ENCODE measurements at places on chromosomes 1 and 21.

DNA sequence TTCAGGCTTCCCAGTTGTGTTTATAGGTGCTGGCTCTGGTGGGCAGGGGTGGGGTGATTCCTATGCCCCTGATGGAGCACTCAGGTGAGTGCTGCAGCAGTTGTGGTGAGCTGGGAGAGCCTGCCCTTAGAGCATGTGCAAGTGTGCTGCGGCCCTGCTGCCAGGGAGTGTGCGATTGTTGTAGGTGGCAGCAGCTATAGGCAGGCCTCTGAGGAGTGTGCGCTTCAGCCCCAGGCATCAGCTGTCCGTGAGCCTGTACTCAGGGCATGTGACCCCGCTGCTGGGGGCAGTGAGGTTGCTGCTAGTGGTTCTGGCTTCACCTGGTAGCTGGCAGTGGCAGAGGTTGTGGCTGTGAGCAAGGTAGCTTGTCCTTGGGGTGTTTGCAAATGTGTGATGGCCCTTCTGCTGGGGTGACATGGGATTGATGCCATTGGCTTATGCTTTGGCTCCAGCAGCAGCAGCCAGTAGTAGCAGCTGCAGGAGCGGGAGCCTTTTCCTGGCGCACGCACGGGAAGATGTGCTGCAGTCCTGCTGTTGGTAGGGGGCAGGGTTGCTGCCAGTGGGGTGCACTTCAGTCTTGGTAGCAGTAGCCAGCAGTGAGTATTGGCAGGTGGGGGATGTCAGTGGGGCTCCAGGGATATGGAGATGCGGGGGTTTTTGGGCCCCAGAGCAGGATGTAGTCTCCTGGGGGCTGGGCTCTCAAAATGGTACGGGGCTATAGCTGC, 37.7 kb downstream of the SYCP1 start:
- no peak for DNase-seq

- DNase-seq, result no peak
Observed at GRCh38 chr1:64745986-64746940, 1.4 kb downstream of the RAVER2 start.

DNA sequence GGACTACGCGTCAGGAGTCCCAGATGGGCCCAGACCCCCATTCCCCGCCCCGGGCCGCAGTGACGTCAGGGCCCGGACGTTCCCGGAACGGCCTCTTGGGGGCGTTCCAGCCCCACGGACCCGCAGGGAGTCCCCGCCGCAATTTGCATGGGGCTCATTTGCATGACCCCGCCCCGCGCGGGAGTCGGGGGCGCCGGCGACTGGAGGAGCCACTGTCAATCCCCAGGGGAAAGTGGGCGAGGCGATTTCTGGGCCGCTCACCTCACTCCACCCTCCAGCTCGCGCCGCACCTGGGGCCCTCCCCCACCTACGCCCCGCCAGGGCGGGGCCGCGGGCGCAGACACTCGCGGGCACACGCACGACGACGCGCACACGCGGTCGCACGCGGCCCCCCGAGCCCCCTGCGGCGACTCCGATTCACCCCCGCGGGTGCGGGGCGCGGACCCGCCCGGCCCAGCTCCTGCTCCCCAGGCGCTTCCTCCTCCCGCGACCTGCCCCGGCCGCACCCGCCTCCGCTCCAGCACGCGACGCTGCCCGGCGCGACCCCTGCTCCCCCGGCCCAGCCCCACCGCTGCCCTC, 13.2 kb downstream of the AGRN start:
- peak; percentile 99 for DNase-seq

- no peak for DNase-seq
Observed at GRCh38 chr1:172976222-172977041, 74.3 kb downstream of the TNFSF18 start.

DNA sequence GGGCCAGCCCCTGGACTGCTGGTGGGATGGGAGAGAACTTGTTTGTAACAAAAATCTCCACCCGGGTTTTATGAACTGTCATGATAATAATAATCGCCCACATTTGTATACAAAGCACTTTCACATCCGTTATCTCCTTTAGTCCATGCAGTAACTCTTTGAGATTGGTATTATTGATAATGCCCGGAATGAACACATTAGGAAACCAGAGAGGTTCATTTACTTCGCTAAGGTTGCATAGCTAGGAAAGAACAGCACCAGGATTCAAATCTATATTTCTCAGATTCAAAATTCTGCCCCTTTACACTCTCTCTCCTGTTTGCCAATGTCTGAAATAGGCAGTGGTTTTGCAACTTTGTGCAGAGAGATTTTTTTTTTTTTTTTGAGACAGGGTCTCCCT, 131.4 kb downstream of the FOXD2 start:
- DNase-seq, result no peak

GRCh38 chr1:51299981-51300670, 30.2 kb downstream of the TTC39A start:
- DNase-seq, result no peak

DNA sequence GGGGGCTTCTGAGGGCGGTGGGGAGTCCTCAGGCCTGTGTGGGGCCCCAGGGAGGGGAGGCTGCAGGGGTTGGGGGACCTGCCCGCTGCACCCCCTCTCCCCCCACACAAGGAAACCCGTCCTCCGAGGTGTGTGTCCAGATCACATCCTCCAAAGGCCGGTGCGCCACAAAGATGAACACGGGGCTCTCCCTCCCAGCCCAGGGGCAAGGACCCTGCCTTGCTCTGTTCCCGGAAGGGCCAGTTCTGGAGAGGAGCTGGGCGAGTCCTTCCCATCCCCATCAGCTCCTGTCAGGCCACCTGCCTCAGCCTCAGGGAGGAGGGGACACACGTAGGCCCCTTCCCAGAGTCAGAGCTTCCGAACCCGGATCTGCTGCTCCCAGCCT, 2.5 kb upstream of the TTLL10 start:
- no peak for DNase-seq

DNA sequence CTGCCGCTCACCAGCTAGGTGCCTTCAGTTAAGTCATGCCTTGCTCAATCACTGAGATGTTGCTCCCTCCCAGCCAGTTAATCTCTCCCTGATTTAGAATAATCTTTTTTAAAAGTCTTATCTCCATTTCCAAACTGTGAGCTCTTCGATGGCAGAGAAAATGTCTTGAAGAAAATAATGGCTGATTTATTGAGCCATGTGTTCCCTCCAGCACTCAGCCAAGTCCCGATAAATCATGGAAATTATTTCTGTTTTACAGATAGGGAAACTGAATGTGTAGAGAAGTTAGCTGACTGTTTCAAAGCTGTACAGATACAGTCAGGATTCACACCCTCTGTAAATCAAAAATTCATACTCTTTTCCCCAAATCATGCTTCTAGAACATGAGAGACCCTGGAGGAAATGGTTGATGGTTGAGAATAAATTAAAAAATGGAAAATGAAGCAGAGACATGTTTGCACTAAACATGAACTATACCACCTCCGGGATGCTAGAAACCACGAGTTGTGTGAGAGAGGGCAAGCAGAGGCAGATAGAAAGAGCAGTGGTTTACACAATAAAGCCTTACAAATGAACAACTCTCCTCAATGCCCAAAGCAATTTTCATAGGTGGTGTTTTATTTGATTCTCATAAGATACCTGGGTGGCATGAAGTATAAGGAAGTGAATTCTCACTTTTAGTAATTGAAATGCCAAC, 376.4 kb downstream of the PLPP3 start:
- DNase-seq, result no peak

DNA sequence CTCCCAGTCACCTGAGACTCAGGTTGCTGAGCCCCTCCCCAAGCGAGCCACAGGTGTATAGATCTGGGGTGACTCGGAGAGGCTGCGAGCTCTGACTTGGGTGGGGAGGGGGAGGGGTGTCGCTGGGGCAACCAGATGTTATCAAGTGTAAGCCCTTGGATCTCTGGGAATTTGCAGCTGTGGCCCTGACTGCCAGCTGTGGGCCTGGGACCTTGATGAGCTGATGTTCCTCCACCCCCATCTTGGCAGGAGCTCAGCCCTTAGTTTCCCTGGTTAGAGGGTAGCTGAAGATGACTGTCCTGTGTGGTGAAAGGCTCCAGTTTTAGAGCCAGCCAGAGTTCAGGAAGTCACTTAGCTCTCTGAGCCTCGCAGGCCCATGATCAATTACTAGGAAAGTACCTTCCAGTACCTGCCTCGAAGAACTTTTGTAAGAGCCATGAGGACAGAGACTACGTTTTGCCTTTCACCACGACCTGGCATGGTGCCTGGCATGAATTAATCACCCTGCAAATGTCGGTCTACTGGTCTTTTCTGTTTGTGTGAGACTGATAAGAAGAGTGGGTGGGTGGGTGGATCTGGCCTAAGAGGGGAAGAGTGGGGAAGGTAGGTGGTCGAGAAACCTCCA, 55.8 kb downstream of the YARS1 start:
- DNase-seq, result peak; percentile 74

- no peak for DNase-seq
Observed at GRCh38 chr1:43427941-43428340, 25.8 kb downstream of the HYI start.

- no peak for DNase-seq
Observed at GRCh38 chr1:112209493-112209892, 186.5 kb upstream of the CTTNBP2NL start.

- peak; percentile 62 for DNase-seq
Observed at GRCh38 chr21:37072274-37072987, 440 bp downstream of the PIGP start.

DNA sequence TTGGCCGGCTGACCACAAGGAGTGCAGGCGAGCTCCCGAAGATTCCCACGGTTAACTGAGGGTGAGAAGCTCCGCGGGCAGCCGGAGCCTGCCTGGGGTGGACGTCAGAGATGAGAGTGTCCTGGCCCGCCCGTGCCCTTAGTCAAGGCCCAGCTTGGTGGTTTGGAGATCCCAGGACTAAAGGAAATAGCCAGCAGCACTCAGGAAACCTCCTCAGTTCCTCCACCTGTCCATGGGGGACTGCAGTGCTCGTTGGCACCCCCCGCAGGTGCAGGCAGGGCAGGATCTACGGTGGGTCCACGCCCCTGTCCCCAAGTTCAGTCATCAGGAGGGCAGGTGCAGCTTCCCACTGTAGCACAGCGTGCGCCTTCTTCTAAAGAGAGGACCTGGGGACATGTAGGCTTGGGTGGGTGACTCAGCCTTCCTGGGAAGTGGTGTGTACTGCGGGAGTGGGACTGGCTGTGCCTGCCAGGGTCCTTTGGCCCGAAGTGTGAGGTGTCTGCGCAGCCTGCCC, 32.5 kb downstream of the SLX9 start:
- no peak for DNase-seq

- no peak for DNase-seq
Observed at GRCh38 chr1:160400223-160400645, at the start of gene VANGL2. Gene VANGL2 (plus strand): TSS chr1:160400564. CDS start chr1:160415838, 15,274 bp downstream.

DNA sequence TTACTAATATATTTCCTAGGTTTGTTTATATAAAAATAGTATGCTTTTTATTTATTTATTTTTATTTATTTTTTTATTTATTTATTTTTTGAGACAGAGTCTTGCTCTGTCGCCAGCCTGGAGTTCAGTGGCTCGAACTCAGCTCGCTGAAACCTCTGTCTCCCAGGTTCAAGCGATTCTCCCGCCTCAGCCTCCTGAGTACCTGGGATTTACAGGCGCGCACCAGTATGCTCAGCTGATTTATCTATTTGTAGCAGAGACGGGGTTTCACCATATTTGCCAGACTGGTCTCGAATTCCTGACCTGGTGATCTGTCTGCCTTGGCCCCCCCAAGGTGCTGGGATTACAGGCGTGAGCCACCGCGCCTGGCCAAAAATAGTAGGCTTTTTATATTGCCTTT, 33.2 kb downstream of the BRINP3 start:
- DNase-seq, result no peak

DNA sequence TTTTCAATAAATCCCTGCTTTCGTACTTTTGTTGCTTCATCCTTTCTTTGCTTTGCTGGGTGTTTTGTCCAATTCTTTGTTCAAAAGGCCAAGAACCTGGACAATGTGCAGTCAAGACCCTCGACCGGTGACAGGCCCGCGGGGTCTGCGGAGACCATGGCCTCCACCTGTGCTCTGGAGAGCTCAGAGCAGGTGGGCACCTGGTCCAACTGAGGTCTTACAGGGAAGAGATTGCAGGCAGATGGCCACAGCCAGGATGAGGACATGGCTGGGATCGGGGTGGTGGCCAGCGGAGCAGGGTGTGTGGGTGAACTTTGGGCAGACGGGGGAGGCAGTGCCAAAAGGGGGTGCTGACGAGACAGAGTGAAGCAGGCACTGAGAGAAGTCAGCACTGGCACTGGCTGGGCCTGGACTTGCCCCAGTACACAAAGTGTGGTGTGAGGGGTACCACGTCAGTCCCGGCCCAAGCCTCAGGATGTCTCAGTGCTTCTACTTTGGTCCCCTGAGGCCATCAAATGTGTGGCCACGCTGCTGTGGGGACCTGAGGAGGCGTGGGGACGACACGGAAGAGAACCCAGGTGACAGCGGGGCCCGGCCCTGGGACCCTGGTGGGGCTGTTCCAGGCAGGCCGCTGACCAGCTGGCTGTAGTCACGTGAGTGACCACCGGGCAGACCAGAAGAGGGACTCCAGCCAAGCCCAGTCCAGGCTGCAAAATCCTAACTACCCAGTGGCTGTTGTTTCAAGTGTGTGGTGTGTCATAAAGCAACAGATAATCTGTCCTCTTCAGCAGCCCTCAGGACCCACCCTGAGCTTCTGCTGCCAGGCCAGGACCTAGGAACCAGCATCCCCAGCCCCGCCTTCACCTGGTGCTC, 10.4 kb upstream of the CCDC27 start:
- DNase-seq, result no peak

GRCh38 chr21:28337315-28337714, 655.4 kb downstream of the LTN1 start:
- DNase-seq, result peak; percentile 11

GRCh38 chr1:20476265-20477038, 9.6 kb downstream of the CAMK2N1 start:
- DNase-seq, result no peak

DNA sequence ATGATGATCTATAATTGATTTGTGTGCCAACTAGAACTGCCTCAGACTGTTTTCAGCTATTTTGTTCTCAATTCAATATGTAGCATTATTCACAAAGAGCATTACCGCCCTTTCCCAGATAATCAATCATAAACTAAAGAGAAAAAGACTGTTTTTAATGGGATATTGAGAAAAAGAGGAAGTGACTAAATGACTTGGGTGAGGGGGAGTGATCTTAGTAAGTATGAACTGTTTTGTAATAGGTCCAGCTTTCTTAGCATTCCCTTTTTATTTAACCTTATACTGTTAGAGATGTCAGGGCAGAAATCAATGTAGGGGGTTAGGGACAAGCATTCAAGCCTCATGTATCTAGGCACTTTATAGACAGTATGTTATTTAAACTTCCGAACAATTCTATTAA, 157.8 kb upstream of the DPYD start:
- no peak for DNase-seq

DNA sequence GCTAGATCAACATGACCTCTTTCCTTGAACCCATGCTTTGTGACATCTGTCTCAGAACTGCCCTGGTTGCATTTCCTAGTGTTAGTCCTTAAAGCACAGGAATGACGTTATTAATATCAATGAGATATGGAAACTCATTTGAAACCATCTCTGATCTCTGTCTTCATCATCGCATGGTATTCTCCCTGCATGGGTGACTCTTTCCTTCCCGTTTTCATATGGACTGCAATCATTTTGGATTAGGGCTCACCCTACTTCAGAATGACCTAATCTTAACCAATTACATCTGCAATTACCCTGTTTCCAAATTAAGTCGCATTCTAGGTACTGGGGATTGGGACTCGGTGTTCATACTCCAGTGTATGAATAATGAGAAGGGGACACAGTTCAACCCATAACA, 41.7 kb upstream of the DISC1 start:
- no peak for DNase-seq

- no peak for DNase-seq
Observed at GRCh38 chr1:86551305-86551704, 4.4 kb downstream of the CLCA4 start.

- no peak for DNase-seq
Observed at GRCh38 chr1:165387505-165387904, 31.0 kb upstream of the LMX1A start.

GRCh38 chr1:80153762-80154161, 1147.2 kb upstream of the ADGRL4 start:
- DNase-seq, result no peak

Measured in RPMI8226 (cell line).